ENCODE measurements at places on chromosomes 1 and 21. TPM values are rescaled to one million over a fixed set of nuclear protein-coding genes. Genes with fewer than 3 reads are reported as not detected.

The CFHR2 gene
- not detected for total RNA-seq

The USP21 gene
- 5.5 TPM for total RNA-seq

The ZSWIM5 gene
- 0.30 TPM for total RNA-seq

The LCE6A gene
- total RNA-seq, result not detected

The BSND gene
- total RNA-seq, result not detected

The CTSE gene
- not detected for total RNA-seq

The HHIPL2 gene
- total RNA-seq, result not detected

The LRRC47 gene
- 33.8 TPM for total RNA-seq

The AMY1B gene
- not detected for total RNA-seq

The HSPA6 gene
- total RNA-seq, result 0.30 TPM

The C1QA gene
- total RNA-seq, result not detected

The TNFSF18 gene
- 85.7 TPM for total RNA-seq

The PTCH2 gene
- total RNA-seq, result 0.30 TPM

The MYCL gene
- 2.3 TPM for total RNA-seq

The GNG4 gene
- total RNA-seq, result not detected

The VHLL gene
- not detected for total RNA-seq

The LAPTM5 gene
- 9.7 TPM for total RNA-seq

The B3GALT2 gene
- not detected for total RNA-seq

The MIXL1 gene
- total RNA-seq, result 0.32 TPM

The NBPF14 gene
- total RNA-seq, result 10.9 TPM

The CELA2B gene
- not detected for total RNA-seq

The MPL gene
- total RNA-seq, result not detected

The TTC22 gene
- total RNA-seq, result not detected

The NEGR1 gene
- total RNA-seq, result 3.8 TPM

The RNF223 gene
- total RNA-seq, result not detected

The RGS4 gene
- total RNA-seq, result 235 TPM

The IGSF9 gene
- not detected for total RNA-seq

The SPOCD1 gene
- total RNA-seq, result 19.8 TPM

The AADACL4 gene
- not detected for total RNA-seq

The CTSK gene
- 1.9 TPM for total RNA-seq

The PRDM15 gene
- 3.9 TPM for total RNA-seq

The OBSCN gene
- 1.1 TPM for total RNA-seq

The KANK4 gene
- total RNA-seq, result not detected
